ENCODE measurements at places on chromosomes 3 and 15. TPM values are rescaled to one million over a fixed set of nuclear protein-coding genes. Genes with fewer than 3 reads are reported as not detected.

SLCO2A1 gene
- 0.83 TPM for total RNA-seq

GRCh38 chr3:99700631-99701268, 62.4 kb downstream of the COL8A1 start:
- H3K27ac ChIP-seq: no peak overlapping the region
- peaks cover 2% of the 10 kb centered on the region for H3K4me1 ChIP-seq
- H3K27me3 ChIP-seq: no peaks in the 10 kb centered on the region
- DNase-seq: no peak
- no peak overlapping the region for H3K4me3 ChIP-seq

DNA sequence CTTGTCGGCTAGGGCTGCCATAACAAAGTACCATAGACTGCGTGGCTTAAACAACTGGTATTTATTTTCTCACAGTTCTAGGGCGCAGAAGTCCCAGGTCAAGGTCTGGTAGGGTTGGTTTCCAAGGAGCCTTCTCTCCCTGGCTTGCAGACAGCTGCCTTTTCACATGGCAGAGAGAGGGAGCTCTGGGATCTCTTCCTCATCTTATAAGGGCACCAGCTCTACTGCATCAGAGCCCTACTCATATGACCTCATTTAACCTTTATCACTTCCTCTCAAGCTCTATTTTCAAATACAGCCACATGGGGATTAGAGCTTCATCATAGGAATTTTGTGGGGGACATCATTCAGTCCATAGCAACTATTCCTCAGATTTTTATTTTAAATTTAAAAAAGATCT, 17.6 kb upstream of the PAQR9 start:
- no peaks in the 10 kb centered on the region for H3K4me1 ChIP-seq
- H3K4me3 ChIP-seq: no peak overlapping the region
- H3K36me3 ChIP-seq: no peaks in the 10 kb centered on the region
- no peak for DNase-seq
- no peaks in the 10 kb centered on the region for H3K27me3 ChIP-seq

GRCh38 chr3:49642708-49643145, 31.4 kb upstream of the APEH start:
- no peak for DNase-seq
- H3K36me3 ChIP-seq: no peaks in the 10 kb centered on the region
- no peak overlapping the region for H3K27ac ChIP-seq

GRCh38 chr3:140375002-140375401, 302.9 kb upstream of the TRIM42 start:
- H3K4me1 ChIP-seq: peaks cover 3% of the 10 kb centered on the region
- no peaks in the 10 kb centered on the region for H3K27me3 ChIP-seq
- DNase-seq: no peak
- H3K4me3 ChIP-seq: no peak overlapping the region

GRCh38 chr3:12073106-12073505, 68.9 kb downstream of the SYN2 start:
- H3K27me3 ChIP-seq: no peaks in the 10 kb centered on the region
- H3K27ac ChIP-seq: no peak overlapping the region
- H3K36me3 ChIP-seq: no peaks in the 10 kb centered on the region
- H3K4me1 ChIP-seq: no peaks in the 10 kb centered on the region
- H3K4me3 ChIP-seq: no peak overlapping the region
